Sigmoid colon (tissue), 7 donors: ENCODE measurements at places on chromosomes 3 and 15. TPM values are rescaled to one million over a fixed set of nuclear protein-coding genes. Genes with fewer than 3 reads are reported as not detected.

Gene SACM1L
- 42.1 TPM for total RNA-seq

- H3K4me3 ChIP-seq, result peak overlapping the region; percentile 96
- DNase-seq, result peak; percentile 73
- no peaks in the 10 kb centered on the region for H3K36me3 ChIP-seq
- H3K27me3 ChIP-seq, result no peaks in the 10 kb centered on the region
Measured at GRCh38 chr3:71584394-71585011, 975 bp upstream of the FOXP1 start.

- no peak overlapping the region for H3K4me3 ChIP-seq
- DNase-seq, result no peak
- H3K36me3 ChIP-seq, result no peaks in the 10 kb centered on the region
- H3K27me3 ChIP-seq, result no peaks in the 10 kb centered on the region
Measured at GRCh38 chr3:126319701-126320295, 37.4 kb downstream of the KLF15 start.

- no peaks in the 10 kb centered on the region for H3K36me3 ChIP-seq
- H3K4me3 ChIP-seq, result no peak overlapping the region
- no peak for DNase-seq
- no peak overlapping the region for H3K27ac ChIP-seq
- H3K27me3 ChIP-seq, result no peaks in the 10 kb centered on the region
Measured at GRCh38 chr15:58604455-58604923, 145.0 kb downstream of the ADAM10 start.

GRCh38 chr3:29226706-29227105, 54.2 kb upstream of the RBMS3 start:
- no peak overlapping the region for H3K27ac ChIP-seq
- H3K4me1 ChIP-seq, result no peaks in the 10 kb centered on the region
- no peak overlapping the region for H3K4me3 ChIP-seq
- no peaks in the 10 kb centered on the region for H3K27me3 ChIP-seq
